ENCODE measurements at places on chromosomes 1 and 21.

DNA sequence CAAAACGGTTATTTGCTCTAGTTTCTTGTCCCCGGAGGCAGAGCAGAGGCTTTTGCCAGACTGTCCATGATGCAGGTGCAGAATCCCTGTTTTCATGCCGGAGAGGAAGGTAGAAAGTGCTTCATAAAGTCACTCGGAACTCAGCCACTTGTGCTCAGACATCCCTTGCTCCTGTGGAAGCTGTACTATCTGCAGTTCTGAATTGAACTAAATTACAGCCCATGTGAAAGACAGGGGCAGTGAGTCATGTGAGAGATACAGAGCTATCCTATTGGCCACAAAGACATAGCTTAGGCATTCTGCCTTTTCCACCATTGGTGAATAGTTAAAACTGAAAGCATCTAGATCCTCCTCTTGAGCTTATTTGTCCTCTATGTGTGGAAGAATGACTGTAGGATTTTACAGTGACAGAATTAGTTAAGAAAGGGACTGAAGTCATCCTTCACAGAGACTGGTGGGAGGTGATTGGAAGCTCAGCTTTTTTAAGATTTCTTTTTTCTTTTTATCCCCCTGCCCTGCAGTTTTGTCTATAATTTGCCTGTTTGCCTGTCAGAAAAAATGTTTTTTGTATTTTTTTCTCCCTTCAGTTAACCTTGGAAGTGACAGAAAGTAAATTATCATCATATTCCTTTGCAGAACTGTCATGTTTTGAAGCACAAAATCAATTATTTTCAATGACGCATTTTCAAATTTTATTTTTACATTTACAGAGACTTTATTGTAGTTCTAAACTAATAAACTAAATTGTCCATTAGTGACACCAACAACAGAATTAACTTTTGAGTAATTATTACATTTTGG is 298.6 kb downstream of the PTPRC start:
- peak; percentile 38 for DNase-seq

DNA sequence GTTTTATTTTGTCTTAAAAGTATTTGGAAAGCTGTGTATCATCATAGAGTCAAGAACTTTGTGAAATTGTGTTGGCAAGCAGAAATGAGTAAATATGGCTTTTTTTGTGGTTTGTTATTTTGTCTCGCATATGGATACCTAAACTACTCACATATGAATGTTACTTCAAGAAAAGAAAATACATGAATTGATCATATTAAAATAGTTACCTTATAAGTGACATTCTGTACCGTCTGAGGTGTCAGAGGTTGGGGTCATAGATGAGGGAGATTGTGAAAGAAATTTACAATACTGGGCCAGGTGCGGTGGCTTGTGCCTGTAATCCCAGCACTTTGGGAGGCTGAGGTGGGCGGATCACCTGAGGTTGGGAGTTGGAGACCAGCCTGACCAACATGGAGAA is 31.3 kb upstream of the AXDND1 start:
- no peak for DNase-seq

DNA sequence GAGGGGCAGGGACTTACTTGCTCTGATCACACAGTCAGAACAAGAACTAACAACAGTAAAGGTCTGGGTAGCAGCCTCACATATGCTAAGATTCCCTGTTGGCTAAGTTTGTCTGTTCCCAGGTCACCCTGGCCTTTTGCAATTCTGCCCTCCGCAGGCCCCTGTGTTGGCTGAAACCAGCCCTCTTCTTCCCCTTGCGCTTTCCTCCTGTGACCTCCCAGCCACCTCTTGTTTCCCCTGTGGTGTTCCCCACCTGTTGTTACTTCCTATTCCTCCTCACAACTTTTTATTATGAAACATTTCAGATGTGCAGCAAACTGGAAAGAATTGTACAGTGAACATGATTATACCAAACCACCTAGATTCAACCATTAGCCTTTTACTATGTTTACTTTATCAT is 23.4 kb downstream of the MAPKAPK2 start:
- no peak for DNase-seq

GRCh38 chr1:89762386-89762778 is 58.5 kb upstream of the LRRC8D start:
- DNase-seq = no peak

- DNase-seq = no peak
These were observed 20.8 kb upstream of the PDZK1IP1 start for GRCh38 chr1:47210666-47211065.

- no peak for DNase-seq
These were observed 70.9 kb upstream of the BMP8A start for GRCh38 chr1:39420493-39420892.

- no peak for DNase-seq
These were observed 287.5 kb upstream of the DAB1 start for GRCh38 chr1:57711326-57711725.

GRCh38 chr1:91637539-91637994 is 136.9 kb downstream of the CDC7 start:
- DNase-seq = no peak

DNA sequence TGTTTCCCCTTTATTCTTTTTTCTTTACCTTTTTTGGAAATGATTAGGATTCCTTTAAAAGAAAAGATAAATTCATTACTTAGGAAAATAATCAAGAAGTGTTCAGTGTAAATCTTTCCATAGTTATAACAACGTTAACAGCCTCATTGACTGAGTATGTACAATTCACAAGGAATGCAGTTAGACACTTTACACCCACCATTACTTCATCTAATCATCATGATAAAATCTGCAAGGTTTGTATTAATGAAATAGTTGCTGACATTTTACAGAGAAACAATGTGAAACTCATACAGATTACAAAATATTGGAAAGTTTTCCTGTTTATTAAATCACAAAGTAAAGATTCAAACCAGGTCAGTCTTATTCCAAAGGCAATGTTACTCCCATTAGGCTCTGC is 59.3 kb upstream of the NEGR1 start:
- DNase-seq = no peak

GRCh38 chr21:31346256-31346821 is 2.3 kb upstream of the TIAM1 start:
- no peak for DNase-seq

DNA sequence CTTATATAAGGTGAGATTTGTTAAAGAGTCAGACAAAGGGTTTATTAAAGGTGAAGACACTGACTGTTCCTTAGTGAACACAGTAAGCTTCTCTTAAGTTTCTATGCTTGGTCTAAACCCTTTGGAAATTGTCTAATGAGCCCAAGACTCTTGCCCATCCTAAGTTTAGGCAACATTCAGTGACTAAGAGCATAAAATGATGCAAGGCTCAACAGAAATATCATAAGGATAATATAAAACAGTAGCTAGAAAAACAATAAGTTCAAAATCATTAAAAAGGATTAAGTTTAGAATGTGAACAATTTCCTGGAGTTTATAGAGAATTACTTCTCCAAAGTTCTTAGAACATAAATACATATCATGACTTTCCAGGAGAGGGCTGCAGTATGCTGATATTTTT is 108.9 kb upstream of the PDC start:
- DNase-seq = no peak

- DNase-seq = peak; percentile 58
These were observed 161.2 kb downstream of the RUNX1 start for GRCh38 chr21:34887725-34888568.

DNA sequence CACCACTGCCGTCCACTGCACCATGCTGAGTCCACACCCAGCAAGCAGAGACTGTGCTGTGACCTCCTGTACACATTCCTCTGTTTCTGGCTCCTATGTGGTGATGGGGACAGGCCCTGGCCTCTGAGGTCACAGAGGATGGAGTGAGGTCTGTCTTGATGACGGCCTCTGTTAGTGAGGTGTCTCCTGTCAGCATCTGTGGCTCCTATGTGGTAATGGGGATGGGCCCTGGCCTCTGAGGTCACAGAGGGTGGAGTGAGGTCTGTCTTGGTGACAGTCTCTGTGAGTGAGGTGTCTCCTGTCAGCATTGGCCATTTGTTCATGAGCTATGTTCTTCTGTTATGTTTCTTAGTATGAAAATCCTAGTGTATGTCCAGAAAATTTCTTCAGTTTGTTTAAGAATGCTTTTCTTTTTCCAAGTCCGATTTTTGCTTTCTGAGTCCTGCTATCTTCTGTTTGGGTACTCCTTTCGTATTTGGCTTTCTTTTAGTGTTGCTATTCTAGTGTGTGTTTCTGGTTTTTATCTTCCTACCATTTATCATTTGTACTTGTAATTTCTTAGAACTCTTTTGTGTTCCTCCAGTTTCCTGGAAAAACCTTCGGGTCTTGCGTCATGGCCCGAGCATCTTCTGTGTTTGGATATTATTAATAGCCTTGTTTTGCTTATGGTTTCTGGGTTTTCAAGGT is 13.4 kb downstream of the SNAP47 start:
- DNase-seq = no peak

GRCh38 chr21:42107881-42108553 is 36.9 kb downstream of the UMODL1 start:
- DNase-seq = peak; percentile 46

DNA sequence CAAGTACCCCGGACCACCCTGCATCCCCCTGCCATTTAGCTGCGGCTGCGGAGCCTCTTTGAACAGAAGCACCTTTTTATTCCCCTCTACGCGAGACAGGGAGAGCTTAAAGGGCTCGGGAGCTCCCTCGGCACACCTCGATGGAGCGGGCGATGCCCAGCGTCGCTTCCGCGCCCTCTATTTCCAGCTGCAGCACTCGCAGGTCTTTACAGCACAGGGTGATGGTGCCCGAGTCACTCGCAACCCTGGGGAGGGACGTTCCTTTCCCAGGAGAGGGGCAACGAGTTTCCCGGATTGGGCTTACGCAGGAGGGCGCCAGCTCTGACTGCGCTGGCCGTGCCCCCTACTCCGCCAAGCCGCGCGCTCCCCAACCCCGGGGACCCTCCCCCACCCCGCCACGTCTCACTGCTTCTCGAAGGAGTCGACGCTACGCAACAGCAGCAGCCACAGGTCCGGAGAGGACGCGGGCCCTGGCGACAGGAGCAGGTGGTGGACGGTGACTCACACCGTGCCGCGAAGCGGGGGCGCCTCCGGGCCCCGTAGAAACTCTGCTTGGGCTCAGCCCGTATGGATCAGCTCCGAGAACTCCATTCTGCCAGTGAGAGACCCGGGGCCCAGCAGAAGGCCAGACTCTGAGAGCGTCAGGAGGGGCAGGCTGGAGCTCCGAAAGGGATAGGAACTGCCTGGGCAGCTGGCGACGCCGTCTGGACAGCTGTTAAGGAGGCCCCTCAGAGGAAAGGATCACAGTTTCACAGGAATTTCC is 5.8 kb upstream of the FAM167B start:
- no peak for DNase-seq

DNA sequence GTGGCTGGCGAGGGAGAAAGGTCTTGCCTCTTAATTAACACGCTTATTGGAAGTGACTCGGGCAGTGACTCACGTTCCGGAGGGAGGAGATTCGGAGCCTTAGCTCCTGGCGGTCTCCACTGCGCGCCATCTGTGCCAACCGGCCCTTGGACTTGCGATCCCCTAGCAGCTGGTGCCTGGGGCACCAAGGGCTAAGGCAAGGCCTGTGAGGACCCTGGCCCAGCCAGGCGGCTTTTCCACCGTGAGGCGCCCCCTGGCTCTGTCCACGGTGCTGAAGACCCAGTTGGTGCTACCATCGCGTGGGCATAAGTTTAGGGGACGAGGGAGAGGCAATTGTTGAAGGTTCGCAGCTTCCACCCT is 1.3 kb upstream of the SYT6 start:
- DNase-seq = no peak

DNA sequence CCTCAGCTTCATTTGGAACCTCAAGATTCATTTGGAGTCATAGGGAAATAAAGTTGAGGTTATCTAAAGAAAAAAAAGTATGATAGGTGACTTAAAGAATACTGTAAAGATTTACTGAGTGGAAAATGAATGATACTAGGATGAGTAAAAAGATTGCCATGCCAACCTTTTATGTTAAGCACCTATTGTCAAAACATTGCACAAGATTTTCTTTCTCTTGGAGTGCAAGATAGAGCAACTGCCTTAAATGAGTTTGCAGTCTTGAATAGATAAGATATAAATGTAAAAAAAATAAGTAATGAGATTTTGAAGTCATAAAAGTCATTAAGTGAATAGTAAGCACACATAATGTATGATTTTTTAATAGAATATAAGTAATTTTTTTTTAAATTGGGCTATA is 5.1 kb upstream of the ANGPTL1 start:
- DNase-seq = no peak

DNA sequence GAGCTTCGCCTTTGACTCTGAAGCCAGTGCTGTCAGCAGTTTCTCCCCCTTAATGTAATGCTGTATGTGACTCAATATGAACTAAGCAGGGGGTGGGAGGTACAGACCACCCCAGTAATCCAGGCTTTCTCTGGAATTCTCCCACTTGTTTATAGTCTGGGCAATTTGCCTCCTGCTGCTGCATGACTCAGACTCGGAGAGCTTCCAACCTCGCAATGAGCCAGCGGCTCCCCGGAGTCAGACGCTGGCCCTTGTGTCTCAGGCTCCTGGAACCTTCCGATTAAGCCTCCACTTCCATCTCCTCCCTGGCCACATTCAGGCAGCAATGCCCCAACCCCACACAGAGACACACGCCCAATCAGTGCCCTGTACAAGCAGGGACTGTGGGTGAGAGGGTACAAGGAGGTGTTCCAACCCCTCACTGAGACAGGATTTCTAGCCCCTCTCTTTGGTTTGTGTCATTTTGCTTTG is 471.7 kb upstream of the VAMP3 start:
- no peak for DNase-seq

GRCh38 chr1:27562534-27563340 is 41.2 kb downstream of the AHDC1 start:
- DNase-seq = no peak

GRCh38 chr1:199855580-199855979 is 171.9 kb upstream of the NR5A2 start:
- no peak for DNase-seq

DNA sequence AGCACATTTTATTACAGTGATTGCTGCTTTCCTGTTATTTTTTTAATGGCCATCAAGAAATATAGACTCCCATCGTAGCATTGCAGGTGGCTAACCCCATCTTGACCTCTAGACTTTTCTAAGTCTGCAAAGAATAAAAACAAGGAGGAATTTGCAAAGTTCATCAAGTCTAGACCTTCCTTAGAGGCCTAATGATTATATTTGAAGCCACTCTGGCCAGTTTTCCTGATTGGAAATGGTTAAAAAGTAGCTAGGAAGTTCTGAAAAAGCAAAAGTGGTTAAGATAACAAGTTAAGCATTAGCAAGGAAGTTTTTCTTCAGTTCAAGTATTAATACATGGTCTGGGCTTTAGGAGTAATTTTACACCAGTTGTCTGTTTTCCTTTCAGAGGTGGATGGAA is 16.7 kb upstream of the KCNJ15 start:
- DNase-seq = no peak

- no peak for DNase-seq
These were observed 32.5 kb upstream of the DISC1 start for GRCh38 chr1:231594123-231594522.

- no peak for DNase-seq
These were observed 519 bp upstream of the IQCC start for GRCh38 chr1:32204943-32205361.

GRCh38 chr1:31855038-31855845 is 39.4 kb upstream of the SPOCD1 start:
- no peak for DNase-seq

GRCh38 chr1:74780594-74780993 is 47.6 kb downstream of the TYW3 start:
- DNase-seq = no peak

- DNase-seq = no peak
These were observed 4.3 kb upstream of the MIIP start for GRCh38 chr1:12015001-12015491.

- DNase-seq = no peak
These were observed 122.7 kb downstream of the TGFBR3 start for GRCh38 chr1:91763252-91763651.
